ENCODE measurements at places on chromosomes 1 and 21.

DNA sequence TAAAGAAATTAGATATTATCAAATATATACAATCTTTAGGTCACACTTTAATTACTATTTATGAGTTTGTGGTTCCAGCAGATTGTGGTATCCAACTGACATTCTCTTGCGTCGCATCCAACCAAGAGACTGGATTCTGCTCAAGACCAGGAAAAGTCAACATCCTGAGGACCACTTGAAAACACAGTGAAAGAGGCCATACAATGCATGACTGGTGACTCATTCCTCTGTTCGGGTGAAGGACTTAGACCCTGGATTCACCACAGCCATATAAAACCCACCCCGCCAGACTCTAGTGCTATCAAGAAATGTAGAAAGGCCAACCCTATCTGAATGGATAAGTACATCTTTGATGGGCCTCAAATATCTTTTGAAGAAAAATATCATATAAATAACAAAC, 14.5 kb upstream of the CFHR4 start:
- no peak for DNase-seq

DNA sequence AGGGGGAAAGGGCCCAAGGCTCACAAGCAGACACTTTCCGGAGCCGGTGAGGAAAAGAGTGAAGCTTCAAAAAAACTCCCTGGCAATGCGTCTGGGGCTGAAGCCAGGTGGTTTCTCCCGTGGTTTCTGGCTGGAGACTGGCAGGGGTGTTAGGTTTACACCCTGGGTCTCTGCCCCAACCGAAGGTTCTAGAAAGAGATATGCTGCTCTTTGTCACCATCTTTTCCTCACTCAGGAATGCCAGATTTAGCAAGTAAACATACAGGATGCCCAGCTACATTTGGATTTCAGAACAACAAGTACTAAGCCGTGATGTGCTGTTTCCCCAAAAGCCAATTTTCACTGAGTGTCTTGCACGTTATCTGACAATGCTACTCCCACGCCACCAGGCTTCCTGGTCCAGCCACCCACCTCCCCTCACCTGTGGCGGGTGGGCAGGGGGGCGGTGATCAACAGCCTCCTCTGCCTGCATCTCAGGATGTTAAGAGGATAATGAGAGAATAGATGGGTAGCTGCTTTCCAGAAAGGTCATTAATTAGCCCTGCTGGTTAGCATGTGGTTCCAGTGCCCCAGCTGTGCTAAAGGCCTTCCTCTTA, 69.6 kb upstream of the OLIG2 start:
- no peak for DNase-seq

DNA sequence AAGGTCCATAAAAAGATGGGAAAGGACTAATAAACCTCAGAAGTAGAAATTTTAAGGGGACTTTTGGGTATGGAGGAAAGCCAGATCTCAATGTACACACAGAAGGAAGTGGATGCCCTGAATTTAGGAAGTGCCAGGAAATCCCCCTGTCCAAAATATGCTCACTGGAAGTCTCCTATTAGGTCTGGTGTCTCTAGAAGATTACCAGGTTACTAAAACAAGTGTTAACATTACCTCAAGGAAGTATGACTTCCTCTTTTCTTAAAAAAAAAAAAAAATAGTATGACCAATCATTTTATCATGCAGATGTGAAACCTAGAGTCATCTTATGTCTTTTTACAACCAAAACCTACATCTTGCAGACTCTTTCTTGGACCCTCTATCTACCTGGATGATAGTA, 30.7 kb downstream of the CD58 start:
- no peak for DNase-seq

- no peak for DNase-seq
Observed at GRCh38 chr1:207058878-207059867, 6.1 kb downstream of the PFKFB2 start.

DNA sequence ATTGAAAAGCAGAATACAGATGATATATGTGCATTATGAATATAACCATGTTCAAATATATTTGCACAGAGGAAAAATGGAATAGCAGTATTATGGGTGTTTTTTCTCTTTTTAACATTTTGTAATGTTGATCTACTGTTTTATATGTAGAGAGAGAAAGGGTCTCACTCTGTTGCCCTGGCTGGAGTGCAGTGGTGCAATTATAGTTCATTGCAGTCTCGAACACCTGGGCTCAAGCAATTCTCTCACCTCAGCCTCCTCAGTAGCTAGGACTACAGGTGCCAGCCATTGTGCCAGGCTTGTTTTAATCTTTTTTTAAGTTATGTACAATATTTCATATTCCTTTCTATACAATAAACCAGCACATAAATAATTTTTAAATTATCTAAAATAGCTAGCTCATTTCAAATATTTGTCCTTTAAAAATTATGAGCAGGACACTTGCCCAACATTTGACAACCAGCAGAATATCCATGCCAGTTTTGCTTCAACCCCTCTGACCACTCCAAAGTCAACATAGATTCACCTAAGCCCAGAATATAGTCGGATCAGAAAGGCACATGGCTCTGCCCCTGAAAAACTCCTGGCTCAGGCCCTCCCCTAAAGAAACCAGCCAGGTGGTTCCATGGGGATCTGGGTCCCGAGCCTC, 29.8 kb downstream of the ZNF281 start:
- no peak for DNase-seq

DNA sequence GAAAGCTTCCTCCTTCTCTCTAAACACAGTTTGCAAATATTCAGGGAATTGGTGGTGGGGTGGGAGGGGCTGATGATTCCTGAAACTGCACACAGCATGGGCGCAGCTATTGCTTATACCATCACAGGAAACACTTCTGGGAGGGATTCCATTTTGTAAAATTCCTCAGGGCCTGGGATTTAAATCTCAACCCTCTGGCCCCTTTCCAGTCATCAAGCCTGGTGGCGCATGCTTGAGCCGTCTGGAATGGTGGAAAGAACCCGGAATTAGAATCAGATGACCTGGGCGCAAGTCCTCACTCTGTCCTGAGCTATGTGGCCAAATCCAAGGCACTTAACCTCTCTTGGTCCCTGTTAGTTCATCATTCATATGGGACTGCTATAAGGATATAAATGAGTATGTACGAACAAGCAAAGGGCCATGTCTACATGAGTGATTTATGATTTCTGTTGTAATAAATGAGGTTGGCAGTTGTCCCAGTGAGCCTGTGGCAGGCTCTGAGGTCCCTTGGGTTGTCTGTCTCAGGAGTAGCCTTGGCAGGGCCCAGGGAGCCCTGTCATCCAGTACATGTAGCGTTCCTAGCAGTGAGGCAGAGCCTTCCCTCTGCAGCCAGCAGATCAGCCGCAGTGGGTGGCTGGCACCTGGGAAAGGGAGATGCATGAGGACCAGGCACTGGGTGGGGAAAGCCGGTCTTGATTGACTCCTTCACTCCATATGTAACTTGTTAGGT, 72.0 kb downstream of the MAN1C1 start:
- no peak for DNase-seq

GRCh38 chr1:107662971-107663370, 302.0 kb downstream of the VAV3 start:
- no peak for DNase-seq

DNA sequence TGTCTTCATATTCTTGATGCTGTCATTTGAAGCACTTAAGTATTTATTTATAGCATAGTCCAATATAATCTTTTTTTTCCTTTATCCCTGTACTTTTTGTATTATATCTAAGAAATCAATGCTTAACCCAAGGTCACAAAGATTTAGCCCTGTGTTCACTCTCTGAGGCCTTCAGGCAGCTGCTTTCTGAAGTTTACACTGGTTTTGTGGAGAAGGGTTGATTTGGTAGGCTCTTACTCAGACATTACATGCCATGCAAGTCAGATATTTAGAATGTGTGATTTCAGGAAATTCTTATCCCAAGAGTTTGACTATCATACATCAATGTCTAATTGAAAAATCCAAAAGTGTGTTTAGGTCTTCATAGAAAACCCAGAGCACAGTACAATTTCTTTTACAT, 56.3 kb downstream of the PALMD start:
- DNase-seq, result no peak

DNA sequence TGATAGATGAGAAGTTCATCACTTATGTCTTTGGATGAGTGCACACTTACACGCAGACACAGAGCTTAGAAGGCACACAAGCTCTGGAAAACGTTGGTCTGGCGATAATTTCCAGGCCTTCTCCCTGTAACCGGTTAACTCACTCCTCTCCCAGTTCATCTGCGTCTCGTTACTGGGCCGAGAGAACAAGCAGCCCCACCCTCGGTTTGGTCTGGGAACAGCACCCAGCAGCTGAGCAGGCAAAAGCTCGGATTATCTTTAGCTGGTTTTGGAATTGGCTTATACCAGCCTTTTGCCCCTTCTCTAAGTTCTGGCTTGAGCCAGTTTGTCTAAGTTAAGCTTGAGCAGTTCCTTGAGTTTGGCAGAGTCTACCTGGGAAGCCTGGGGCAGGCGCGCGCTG, 27.3 kb upstream of the COL6A1 start:
- no peak for DNase-seq

GRCh38 chr1:107795994-107796393, 169.0 kb downstream of the VAV3 start:
- DNase-seq, result no peak

GRCh38 chr1:33469691-33470090, 2.8 kb upstream of the ZSCAN20 start:
- no peak for DNase-seq

GRCh38 chr1:181152892-181153633, 64.6 kb downstream of the IER5 start:
- DNase-seq, result no peak

DNA sequence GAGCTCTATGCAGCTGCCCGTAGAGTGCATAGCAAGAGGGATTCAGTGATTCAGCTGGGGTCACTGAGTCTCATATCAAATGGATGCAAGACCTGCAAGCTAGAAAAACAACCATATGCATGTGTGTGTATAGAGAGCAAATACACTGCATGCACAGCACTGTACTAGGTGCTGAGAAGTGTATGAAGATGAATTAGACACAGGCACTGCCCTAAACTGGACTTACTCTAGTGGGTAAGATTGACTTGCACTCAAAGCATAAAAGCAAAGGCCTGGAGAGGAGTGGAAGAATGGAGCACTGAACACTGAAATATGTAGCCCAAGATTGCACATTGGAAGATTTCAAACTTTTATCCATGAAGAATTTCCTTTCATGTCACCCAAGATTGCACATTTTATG, 5.5 kb upstream of the GBP1 start:
- no peak for DNase-seq

GRCh38 chr1:153655333-153655732, 3.2 kb upstream of the SNAPIN start:
- DNase-seq, result no peak

GRCh38 chr21:14617040-14617393, 70.9 kb upstream of the SAMSN1 start:
- DNase-seq, result no peak

DNA sequence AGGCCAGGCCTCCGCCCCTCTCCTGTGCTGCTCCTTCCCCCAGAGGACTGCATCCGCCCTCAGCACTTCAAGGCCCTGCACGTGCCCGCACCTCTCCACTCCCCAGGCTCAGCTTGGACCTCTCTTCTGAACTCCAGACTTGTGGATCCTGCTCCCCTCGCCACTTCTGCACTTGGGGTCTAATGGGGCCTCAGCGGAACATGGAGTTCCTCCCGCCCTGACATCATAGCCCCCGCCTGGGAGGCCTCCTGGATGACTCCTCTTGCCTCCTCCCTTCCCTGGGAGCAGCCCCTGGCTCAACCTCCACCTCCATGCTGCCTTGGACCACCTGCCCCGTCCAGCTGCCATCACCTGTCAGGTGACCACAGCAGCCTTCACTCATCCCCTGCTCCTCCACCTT, 10.1 kb downstream of the OXCT2 start:
- DNase-seq, result no peak

- no peak for DNase-seq
Observed at GRCh38 chr21:46443910-46444309, 14.8 kb upstream of the DIP2A start.

GRCh38 chr1:208728815-208729214, 484.6 kb upstream of the PLXNA2 start:
- DNase-seq, result no peak

GRCh38 chr1:175591083-175591743, 152.2 kb downstream of the TNR start:
- no peak for DNase-seq

- DNase-seq, result no peak
Observed at GRCh38 chr1:117846674-117847425, 82.6 kb downstream of the GDAP2 start.

DNA sequence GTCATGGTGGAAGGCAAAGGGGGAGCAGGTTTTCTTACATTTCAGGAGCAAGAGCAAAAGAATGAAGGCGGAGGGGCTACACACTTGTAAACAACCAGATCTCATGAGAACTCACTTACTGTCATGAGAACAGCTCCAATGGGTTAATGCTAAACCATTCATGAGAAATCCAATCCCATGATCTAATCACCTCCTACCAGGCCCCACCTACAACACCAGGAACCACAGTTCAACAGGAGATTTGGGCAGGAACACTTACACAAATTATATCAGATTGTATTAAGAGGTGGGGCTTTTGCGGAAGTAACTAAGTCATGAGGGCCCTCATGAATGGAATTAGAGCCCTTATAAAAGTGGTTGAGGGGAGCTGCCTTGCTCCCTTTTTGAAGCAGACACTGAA, 48.9 kb upstream of the SAMSN1 start:
- no peak for DNase-seq

- no peak for DNase-seq
Observed at GRCh38 chr21:26067836-26068594, 102.6 kb downstream of the APP start.

DNA sequence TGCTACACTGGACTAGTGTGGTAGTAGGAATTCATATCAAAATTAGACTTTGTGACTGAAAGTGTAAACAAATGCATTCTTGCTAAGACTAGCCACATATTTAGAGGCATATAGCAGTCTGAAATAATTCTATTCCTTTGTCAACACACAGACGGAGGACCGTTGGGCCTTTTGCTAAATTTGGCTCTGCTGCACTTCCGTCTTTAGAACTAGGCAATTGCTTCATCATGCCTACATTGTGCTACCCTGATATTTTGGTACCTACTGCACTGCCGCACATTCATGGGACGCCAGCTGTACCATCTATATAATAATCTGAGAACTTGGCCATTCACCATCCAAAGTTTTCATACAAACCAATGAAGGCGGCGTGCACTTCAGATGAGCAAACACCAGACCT, 346.8 kb downstream of the KIF26B start:
- no peak for DNase-seq

DNA sequence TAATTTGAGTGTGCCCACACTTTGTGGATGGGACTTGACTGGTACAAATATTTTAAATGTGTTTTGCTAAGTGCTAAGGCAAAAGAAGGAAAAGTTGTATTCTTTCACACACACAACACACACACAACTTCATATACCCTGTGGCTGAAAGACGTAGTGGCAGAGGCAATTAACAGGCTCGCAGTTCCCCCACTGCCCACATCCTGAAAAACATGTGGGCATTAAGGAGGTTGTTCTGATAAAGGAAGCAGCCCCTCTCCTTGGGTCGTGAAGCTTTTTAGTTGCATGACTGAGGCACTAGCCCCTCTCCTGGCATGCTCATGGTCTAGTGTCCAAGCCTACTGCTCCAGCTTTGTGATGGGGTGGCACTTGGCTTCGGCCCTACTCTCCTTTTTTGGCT, 14.3 kb upstream of the ADAM30 start:
- DNase-seq, result no peak

- DNase-seq, result no peak
Observed at GRCh38 chr1:1359664-1360468, 1.5 kb upstream of the MXRA8 start.

Data from stimulated activated CD8-positive, alpha-beta memory T cell treated with anti-CD3 and anti-CD28 coated beads, Interleukin-2, amount 100 ng/mL, for 1 hour (primary cell).